Stimulated activated CD4-positive, alpha-beta T cell treated with anti-CD3 and anti-CD28 coated beads, TNF-alpha, amount 100 ng/mL, for 4 hours (primary cell): ENCODE measurements at places on chromosomes 2 and 18.

DNA sequence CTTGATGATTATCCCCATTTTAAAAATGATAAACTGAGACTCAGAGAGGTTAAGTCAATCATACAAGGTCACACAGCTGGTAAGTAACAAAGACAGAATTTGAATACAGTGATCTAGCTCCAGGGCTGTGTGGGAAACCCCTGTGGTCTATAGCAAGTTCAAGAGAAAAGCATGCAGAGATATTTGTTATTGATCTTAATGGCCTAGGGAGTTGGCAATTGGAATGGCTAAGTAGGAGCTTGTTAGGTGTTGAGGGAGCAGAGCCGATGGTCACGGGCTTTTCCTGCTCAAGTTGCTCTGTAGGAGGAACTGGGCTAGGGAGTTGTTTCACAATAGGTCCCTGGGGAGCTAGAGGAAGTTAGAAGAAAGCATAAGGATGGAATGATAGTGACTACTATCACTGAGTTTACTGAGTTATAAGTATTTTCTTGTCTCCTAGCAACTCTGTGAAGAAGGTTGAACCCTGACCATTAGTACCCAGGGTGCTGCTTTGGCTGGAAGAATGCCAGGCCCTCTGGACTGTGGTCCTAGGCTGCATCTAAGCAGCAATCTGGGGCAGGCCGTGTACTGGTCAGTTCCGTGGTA lies 30.0 kb downstream of the RNF125 start:
- no peak for DNase-seq

GRCh38 chr2:40371525-40372282 lies 80.2 kb downstream of the SLC8A1 start:
- no peak for DNase-seq

- DNase-seq = no peak
Measured at GRCh38 chr18:63892566-63892965, 5.1 kb downstream of the SERPINB2 start.

DNA sequence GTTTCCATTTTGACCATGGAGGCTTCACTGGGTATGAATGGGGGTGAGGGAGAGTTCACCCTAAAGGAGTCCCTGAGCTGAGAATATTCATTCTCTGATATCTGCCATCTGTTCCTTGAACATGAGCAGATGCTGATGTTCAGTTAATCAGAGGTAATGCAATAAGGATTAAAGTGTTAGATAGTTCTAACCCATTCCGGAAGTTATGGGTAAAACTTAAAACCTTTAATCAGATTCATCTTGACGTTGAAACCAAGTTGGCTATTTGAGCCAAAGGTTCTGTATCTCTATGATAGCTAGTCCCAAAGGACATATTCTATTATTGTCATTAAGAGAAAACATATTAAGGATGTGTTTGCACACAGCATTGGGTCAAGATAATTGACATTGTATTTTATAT lies 268.9 kb downstream of the PLCL1 start:
- no peak for DNase-seq

DNA sequence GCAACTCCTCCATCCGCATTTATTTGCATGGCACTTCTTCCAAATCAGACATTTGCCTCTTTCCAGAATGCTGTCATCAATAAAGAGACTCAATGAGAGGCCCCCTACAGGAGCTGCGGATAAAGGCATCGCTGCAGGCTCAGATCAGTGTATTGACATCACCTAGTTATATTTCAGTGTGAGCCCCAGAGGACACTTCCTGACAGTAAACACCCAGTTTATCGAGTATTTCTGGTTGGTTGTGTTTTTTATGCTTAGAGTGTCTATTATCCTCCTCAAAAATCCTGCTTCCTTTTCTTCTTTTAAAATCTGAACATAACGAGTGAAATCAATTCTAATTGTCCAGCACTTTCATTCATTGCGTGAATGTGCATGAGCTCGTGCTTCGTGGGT lies 38.8 kb downstream of the NRP2 start:
- no peak for DNase-seq

- DNase-seq = no peak
Measured at GRCh38 chr18:46903406-46903805, 13.9 kb downstream of the PIAS2 start.

GRCh38 chr2:98935111-98935770 lies 784 bp downstream of the CRACDL start:
- DNase-seq = no peak

- DNase-seq = no peak
Measured at GRCh38 chr2:224472137-224472536, 70.2 kb upstream of the FAM124B start.

GRCh38 chr2:14717131-14717530 lies 84.6 kb downstream of the LRATD1 start:
- DNase-seq = no peak

DNA sequence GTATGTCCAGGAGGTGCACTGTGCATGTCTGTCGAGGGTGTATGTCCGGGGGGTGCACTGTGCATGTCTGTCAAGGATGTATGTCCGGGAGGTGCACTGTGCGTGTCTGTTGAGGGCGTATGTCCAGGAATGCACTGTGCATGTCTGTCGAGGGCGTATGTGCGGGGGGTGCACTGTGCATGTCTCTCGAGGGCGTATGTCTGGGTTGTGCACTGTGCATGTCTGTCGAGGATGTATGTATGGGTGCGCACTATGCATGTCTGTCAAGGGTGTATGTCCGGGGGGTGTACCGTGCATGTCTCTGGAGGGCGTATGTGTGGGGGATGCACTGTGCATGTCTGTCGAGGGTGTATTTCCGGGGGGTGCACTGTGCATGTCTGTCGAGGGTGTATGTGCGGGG lies 249.3 kb upstream of the MYT1L start:
- DNase-seq = no peak

GRCh38 chr18:55783921-55784320 lies 195.9 kb upstream of the TCF4 start:
- DNase-seq = no peak

- no peak for DNase-seq
Measured at GRCh38 chr2:196054631-196055030, 14.0 kb downstream of the DNAH7 start.

- no peak for DNase-seq
Measured at GRCh38 chr2:85323351-85323987, 4.3 kb downstream of the TGOLN2 start.

DNA sequence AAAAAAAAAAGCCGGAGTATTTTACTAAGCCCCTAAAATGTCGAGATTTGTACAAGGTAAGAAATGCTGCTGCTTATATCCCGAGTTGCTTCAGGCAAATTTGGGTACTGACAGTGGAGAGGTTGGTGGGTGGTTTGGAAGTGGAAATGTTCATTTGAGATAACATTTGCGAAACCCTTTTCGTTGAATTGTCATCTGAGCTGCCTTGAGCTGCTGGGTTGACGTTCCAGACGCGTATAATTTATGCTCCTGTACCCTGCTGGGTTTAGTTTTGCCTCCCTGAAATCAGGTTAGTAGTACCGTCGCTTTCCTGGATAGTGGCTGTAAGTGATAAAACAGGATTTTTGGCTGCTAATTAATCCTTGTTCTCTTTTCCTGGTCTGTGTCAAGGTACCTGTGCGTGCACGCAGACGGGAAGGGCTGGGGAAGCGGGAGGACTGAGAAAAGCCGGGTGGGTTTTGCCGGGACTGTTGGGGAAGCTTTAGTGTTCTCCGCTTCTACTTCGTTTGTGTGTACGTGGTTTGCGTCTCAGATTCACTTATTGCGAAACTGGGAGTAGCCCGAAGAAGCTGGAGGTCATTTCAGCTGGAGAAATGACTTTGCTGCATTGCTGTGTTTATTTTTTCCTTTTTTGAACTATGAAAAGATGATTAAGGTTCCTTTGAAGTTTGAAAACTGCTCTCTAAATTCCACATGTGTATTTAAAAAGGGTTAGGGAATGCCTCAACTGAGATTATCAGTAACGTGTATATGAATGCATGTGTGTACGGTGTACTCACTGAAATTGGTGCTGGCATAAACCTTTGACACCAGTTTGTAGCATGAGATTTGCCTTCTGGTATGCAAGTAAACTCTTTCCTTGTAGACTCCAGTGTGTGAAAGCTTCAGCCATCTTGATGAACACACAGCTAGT lies 709 bp downstream of the UGP2 start:
- DNase-seq = no peak

- no peak for DNase-seq
Measured at GRCh38 chr2:27584597-27584996, 1.8 kb downstream of the ZNF512 start.

GRCh38 chr2:134739879-134740301 lies 21.1 kb upstream of the TMEM163 start:
- DNase-seq = no peak

DNA sequence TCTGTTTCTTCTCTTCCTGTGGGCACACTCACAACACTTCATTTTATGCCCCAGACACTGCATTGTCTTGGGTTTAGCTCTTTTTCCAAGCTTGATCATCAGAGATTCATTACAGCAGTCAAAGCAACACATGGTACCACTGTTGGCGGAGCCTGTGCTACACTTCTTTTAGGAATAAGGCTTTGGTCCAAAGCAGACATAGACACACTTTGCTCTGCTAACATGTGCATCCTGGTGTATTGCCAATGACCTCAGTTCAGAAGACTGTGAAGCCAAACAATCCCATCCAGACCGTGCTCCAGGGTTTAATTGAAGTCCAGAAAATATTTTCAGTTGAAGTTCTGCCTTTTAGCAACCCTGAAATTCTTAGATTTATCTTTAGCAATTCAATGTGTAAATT lies 354.6 kb upstream of the RAB12 start:
- no peak for DNase-seq

- DNase-seq = peak; percentile 65
Measured at GRCh38 chr2:169109502-169110409, 40.4 kb downstream of the DHRS9 start.

GRCh38 chr2:74179063-74179865 lies 585 bp upstream of the MOB1A start:
- no peak for DNase-seq
